Cerebellum (tissue), 4 donors: ENCODE measurements at places on chromosomes 5 and 9.

- DNase-seq, result no peak
Observed at GRCh38 chr9:110276781-110277180, 20.5 kb upstream of the TXN start.

DNA sequence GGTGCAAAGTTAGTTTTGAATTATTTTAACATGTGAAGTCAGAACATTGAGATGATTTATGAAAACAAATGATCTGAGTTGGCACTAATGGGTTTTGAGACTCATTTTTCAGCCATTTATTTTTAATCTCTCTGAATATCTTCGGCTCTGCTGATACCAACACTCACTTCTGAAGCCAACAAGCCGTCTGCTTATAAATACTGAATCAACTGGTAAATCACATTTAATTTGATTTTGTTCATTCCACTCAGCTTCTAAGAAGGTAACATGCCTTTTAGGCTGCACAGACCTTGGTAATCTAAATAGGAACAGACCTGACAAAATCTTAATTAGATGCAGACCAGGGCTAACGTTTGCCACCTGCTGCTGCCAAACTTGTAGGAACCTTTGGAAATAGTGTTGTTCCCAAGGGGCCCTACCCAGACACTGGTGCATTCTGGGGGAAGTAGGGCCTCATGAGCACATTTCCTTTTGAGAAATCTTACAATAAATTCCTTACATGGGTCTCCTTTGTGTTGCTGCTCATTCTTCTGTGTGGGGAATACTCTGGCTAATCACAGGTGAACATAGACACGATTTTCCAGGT is 182.2 kb downstream of the KCTD16 start:
- DNase-seq, result no peak

DNA sequence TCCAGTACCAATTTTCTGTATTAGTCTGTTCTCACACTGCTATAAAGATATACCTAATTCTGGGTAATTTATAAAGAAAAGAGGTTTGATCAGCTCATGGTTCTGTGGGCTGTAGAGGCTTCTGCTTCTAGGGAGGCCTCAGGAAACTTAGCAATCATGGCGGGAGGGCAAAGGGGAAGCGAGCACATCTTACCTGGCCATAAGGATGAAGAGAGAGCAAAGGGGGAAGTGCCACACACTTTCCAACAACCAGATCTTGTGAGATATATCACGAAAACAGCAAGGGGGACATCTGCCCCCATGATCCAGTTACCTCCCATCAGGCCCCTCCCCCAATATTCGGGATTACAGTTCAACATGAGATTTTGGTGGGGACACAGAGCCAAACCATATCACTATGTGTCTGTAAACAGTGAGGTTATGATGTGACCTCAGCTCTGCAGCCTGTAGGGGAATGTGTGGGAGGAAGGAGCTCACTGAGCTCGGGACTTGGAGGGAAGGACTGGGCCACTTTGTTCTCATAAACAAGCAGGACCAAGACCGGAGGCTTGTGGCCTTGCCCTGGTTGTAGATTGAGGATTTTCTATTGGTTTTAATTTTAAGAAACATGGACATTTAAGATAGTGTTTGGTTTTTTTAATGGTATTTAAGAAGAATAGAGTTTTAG is 85.2 kb downstream of the EHMT1 start:
- no peak for DNase-seq

- DNase-seq, result no peak
Observed at GRCh38 chr5:89707891-89708290, 701.7 kb downstream of the CETN3 start.

- no peak for DNase-seq
Observed at GRCh38 chr5:52925001-52925400, 64.2 kb upstream of the ITGA2 start.

DNA sequence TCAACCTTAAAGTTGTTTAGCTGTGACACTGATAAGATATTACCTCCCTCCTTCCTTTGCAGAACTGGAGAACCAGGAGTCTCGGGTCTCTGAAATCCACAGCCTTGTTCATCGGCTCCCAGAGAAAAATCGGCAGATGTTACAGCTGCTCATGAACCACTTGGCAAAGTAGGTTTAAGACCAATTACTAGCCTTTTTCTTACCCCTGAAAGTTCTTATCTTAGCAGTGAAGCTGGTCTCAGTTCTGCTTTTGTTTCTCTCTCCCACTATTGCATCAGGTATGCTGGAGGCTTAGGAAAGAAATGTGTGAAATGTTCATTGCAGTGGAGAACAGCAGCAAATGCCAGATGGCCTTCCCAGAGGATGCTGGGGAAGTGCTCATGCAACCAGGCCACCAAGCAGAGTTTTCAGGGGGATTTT is 287.4 kb downstream of the ARHGAP26 start:
- no peak for DNase-seq

DNA sequence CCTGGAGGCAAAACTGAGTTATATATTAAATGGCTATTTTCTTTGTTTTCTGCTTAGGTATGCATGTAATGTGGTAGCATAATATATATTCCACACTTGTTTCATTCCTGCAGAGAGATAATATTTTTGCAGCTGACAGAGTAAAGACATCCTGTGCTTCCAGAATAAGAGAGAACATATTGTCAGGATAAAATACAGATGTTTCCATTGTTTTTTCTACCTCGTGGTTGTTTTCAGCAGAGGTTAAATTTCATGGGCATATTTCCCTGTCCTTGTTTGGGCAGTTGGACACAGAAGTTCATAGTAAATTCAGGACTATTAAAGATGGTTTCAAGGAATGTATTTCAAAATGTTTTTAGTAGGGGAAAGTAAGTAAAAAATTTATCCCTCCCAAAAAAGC is 47.6 kb upstream of the MEGF10 start:
- DNase-seq, result no peak

DNA sequence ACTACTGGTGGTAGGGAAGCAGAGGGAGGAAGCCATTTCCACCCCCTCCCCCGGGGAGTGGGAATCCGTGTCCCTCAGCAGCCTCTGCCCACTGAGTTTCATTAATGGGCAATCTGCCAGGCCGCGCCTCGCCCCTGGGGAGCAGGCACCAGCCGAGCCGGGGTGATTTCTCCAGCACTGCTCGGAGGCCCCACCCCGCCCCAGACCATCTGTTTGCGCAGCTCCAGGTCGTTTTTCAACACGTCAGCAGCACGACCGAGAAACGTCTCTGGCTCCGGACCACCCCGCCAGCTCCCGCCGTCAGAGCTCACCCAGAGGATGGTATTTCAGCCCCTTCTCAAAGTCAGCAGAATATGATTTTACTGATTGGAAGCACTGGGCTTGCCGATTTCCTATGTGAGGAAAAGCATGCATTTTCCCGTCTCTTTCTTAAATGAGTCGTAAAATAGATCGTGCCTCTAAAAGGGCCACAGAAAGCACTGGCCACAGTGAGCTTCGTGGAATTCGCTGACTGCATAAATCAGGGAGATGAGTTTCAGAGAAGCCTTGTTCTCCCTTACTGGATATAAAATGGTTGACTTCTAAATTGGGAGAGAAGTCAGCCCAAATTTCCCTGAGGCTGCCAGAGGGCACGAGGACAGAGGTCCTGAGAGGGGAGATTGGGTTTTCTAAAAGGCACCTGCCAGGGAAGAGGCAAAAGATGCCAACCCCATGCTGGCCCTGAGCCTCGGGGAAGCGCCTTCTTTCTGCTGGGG is 47.0 kb downstream of the OLFM1 start:
- no peak for DNase-seq
